ENCODE measurements at places on chromosomes 6 and 20. TPM values are rescaled to one million over a fixed set of nuclear protein-coding genes. Genes with fewer than 3 reads are reported as not detected.

The EPPIN gene
- not detected for total RNA-seq

The BCLAF1 gene
- total RNA-seq, result 83.2 TPM

The PNPLA1 gene
- not detected for total RNA-seq

The MCM8 gene
- 10.4 TPM for total RNA-seq

Data from renal cortical epithelial cell (primary cell).